ENCODE measurements at places on chromosomes 5 and 9.

DNA sequence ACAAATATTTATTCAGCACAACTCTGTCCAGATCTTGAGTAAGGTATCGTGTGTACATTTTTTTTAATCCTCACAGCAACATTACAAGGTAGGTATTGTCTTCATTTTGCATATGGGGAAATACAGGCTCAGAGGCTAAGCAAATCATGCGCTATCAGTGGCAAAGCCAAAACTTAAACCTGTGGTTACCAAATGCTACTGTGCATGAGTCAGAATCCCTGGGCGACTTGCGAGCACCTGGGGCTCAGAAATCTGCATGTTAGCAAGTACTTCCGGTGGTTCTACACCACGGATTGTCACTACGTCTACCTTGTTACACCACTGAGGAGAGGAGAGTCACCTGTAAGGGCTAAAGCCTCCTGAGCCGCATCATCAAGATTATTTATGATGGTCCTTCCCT lies 21.3 kb downstream of the C5orf58 start:
- no peak for DNase-seq

- no peak for DNase-seq
These were observed 117.5 kb upstream of the SHB start for GRCh38 chr9:38186404-38187115.

GRCh38 chr9:82890865-82891264 lies 172.1 kb downstream of the RASEF start:
- no peak for DNase-seq

DNA sequence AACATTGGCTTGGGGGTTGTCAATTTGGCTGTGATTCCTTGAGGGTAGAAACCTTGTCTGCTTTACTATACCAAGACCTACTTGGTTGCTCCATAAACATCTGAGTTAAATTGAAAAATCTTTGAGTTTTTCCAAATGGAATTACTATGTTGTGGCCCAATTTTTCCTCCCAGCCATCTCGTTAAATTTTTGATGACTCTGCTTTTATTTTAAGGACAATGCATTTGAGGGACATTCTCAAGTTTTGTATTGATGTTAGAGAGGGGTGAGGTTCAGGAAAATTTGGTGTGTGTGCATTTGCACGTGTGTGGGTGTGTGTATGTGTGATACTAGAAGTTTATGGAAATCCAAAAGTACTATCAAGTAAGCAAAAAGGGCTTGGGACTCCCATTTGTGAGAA lies 491.4 kb upstream of the KLF4 start:
- no peak for DNase-seq

GRCh38 chr9:110170357-110171257 lies 37.4 kb downstream of the C9orf152 start:
- DNase-seq = no peak

- no peak for DNase-seq
These were observed 45.0 kb upstream of the POMT1 start for GRCh38 chr9:131457746-131458145.

- DNase-seq = no peak
These were observed 111.6 kb downstream of the CMYA5 start for GRCh38 chr5:79800979-79801827.

DNA sequence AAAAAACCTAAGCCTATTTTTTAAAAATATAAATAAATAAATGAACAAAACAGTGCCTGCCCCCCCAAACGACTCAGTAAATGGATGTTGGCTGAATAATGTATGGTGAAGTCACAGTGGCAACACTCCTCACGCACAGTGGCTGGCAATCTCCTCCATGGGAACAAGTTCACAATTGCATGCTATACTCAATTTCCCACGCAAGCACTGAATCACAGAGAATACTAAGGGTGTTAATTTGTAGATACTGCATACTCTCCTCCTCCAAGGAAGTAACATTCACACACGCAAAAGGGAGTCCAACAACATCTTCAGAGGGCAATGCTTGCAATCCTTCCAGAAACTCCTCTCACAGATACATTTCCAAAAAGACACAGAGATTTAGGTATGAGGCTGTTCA lies 47.5 kb downstream of the SERINC5 start:
- no peak for DNase-seq

- DNase-seq = no peak
These were observed 12.8 kb upstream of the FBXL7 start for GRCh38 chr5:15487228-15487627.

GRCh38 chr5:149724130-149724840 lies 5.8 kb upstream of the PPARGC1B start:
- DNase-seq = no peak

- no peak for DNase-seq
These were observed 707.1 kb downstream of the PTPRD start for GRCh38 chr9:9905736-9906135.

DNA sequence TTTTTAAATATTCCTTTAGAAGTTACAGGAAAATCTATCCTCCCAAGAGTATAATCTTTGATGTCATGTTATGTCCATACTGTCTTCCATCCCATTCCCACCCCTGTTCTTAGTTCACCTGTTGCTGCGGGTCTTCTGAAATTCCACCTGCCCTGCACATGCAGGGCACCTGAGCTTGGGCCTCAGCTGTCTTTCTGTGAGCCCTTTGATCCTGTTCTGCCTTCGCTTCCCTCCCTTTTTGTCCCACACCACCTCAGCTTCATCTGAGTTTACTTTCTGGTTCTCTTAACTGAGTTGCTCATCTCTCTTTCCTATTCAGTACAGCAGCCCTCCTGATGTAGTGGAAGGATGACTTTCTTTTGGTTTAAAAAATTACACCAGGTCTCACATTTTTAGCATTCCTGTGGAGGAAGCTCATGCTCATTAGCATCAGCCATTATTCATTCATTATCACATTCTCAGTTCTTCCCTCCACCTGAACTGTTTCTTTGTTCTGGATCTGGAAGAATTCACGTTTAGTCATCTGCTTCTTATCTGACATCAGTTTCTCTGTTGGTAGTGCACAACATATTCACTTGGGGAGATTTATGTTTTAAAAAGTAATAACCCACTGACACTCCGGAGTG lies 211.0 kb downstream of the ADCY2 start:
- DNase-seq = no peak
